ENCODE measurements at places on chromosomes 3 and 15.

GRCh38 chr3:48476426-48477053, 27.4 kb downstream of the SHISA5 start:
- no peak for DNase-seq

- no peak for DNase-seq
Observed at GRCh38 chr15:100766243-100767000, 113.2 kb upstream of the ALDH1A3 start.

GRCh38 chr3:196519718-196520082, 4.6 kb upstream of the SMCO1 start:
- no peak for DNase-seq

- no peak for DNase-seq
Observed at GRCh38 chr3:169250000-169250399, 413.5 kb downstream of the MECOM start.

- DNase-seq, result no peak
Observed at GRCh38 chr3:187049462-187050101, 89.7 kb downstream of the RPL39L start.

DNA sequence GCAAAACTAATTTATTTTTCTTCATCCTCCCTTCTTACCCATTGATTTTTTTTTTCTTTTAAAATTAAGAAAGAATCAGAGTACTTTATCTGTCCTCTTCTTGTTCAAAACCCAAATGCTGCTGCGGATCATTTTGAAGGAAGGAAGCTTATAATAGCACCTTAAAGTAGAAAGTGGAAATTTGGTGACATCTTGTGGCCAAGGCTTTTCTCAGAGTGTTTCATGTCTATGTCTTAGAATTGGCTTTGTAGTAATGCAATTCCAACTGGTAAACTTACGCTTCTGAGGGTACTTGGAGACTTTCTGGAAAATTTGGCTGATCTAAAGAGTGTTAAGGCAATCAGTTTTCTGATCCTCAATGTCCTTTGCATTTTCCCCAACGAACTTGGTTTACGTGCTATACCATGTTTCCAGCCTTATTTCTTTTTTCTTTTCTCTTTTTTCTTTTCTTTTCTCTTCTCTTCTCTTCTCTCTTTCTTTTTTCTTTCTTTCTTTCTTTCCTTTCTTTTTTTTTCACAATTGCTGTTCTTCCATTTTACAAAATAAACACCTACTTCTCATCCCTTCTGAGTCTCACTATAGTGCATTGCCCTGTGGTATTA, 30.7 kb downstream of the C3orf38 start:
- DNase-seq, result no peak

- no peak for DNase-seq
Observed at GRCh38 chr15:60531801-60532200, 52.9 kb upstream of the ICE2 start.

DNA sequence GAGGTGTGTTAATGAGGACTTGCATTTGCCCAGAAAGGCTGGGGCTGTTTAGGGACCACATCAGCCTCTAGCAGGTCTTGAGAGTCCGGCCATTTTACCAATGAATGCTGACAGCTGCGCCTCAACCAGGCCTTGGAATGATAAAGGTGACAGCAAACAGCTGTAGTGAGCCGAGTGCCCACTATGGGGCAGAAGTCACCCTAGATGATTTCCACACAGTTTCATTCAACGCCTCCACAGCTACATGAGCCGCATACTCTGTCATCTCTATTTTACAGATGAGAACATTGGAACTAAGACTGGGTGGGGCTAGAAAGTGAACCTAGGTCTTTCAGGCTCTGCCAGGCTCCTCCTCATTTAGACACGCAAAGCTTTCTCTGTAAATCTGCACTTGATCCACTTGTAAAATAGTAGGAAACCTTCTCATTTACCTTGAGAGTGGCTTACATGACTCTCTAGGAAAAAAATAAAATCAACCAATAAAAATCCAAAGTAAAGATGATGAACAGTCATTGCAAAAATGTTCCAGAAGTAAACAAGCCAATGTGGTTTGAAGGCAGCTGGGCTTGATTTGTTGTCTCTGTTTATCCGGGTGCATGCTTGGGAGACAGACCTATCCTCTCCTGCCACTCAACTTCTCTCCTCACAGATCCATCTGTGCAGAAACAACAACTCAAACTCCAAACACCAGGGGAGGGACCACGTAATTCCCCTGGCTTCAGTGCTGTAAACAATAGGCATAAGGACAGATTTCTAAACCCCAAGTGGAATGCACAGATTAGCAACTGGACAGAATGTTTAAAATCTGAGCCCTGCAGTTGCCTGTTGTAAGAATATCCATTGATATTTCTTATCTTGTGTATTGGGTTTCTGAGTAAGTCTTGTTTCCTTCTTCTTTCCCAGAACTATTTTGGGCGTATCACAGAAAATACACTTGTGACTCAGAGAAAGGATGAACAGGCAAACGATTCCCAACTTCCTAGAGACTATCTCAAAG, 31.5 kb upstream of the LDHAL6B start:
- DNase-seq, result no peak

- no peak for DNase-seq
Observed at GRCh38 chr3:13208706-13209633, 135.7 kb upstream of the IQSEC1 start.

DNA sequence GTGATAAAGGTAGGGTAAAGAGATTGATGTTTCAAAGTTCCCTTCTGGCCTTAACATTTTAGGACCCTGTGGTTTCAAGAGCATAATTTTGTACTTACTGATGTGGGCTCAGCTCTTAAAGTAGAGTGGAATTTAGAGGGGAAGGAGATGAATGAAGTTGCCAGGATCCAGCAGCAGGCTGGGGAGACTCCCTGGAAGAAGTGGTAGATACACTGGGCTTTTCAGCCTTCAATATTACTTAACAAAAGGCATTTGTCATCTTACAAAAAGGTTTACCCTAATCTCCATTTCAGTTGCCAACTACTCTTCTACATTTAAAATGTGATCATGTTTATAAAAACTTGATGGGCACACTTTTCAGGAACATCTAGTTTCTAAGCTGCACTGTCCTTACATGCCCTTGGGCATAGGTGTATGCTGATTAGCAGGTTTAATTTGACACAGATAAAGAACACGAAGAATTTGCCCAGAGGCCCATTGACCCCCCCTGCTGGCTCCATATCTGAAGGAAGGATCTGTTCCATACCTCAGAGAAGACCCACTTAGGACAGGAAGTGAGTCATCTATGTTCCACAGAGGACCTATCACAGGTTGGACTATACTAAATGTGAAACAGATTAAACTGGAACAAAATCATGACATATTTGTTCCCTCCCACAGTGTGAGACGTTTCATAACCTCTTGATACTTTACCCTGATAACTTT, 93.0 kb upstream of the LPP start:
- no peak for DNase-seq
